Retinal pigment epithelial cell (primary cell): ENCODE measurements at places on chromosomes 11 and 22.
A peak's percentile ranks its signal among the peaks of the same experiment; 100 is the strongest.

DNA sequence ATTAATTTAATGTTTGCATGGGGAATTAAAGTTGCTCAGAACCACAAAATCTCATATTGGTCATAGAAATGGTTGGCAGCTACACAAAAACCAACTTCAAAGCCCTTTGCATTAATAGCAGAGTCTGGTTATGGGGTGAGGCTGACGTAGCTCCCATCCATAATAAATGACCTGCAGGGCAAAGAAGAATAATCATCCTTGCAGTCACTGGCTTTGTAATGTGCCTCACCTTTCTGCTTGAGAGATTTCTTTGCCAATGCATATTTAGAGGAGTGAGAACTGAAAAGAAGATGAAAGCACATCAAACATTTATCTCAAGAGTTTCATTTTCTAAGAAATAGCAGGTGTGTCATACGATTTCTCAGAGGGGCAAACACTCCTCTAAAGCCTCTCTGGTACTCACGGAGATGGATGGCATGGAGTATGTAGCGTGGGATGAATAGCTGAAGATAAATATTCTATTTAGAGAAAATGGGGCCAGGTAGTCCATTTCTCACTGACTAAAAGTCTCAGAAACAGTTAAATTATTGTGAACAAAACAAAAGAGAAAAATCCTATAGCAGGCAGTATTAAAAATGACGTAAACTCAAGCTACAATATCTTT lies 1491.9 kb downstream of the FAM181B start:
- DNase-seq, result no peak

DNA sequence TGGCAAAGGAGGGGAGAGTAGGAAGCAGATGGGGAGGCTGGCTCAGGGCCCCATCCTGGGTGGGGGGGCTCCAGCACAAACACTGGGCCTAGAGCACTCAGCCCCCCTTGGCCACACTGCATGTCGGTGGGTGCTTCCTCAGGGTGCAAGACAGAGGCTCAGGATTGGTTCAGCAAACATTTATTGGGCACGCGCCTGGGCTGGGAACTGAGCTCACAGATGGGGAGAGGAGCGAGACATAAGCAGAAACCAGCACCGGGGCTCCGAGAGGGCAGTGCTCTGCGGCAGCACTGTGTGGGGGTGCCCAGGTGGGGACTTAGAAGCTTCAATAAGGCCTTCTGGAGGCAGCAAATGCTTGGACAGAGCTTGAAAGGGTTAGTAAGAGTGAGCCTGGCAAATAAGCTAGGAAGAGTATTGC lies 12.1 kb upstream of the EHD1 start:
- DNase-seq, result no peak

- DNase-seq, result no peak
Observed at GRCh38 chr11:110830747-110831146, 118.5 kb upstream of the ARHGAP20 start.

DNA sequence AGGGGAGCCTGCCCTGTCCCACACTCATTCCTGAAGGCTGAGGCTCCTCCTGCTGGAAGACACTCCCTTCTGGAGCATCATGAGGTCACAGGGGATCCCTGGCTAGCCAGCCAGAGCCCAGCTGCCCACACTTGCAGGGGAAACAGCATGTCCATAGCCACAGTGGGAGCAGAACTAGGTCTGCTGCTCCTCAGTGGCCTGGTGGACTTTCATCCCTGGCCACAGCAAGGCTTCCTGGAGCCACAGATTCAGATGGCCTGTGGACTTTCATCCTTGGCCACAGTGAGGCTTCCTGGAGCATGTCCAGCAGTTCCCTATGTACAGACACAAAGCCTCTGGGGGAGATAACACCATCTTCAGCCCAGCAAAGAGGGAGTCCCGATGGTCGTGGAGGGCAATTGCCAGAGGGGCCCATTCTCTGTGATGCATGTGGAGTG lies 5.9 kb upstream of the APOL6 start:
- no peak for DNase-seq

DNA sequence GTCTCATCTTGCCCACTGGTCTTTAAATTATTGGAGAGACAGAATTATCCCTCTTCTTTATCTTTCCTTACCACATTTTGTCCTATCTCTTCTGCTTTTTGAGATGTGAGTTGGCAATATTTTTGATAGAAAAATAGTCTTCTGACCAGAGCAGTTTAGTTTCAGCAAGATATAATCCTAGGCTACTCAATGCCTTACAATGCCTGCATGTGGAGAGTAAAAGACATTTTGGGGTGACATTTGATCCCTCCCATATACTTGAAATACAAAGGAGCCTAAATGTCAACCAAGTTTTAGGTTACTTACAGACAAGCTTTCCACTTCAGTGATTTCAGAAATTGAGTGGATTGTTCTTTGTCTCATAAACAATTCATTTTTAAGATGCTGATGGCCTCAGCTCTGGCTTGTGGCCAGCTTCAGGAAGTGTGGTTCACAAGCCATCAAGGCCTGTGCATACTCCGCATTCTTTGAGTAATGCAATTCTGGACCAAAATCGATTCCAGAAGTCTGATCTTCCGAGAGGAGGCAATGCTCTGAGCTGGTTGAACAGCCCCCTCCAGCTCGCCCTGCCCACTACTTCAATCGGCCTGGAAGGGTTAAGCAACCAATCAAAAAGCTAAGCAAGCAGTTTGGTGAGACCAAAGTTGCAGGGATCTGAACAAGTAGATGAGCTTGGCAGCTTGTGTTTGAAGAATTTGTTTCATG lies 274.4 kb downstream of the BLID start:
- DNase-seq, result peak; percentile 69

DNA sequence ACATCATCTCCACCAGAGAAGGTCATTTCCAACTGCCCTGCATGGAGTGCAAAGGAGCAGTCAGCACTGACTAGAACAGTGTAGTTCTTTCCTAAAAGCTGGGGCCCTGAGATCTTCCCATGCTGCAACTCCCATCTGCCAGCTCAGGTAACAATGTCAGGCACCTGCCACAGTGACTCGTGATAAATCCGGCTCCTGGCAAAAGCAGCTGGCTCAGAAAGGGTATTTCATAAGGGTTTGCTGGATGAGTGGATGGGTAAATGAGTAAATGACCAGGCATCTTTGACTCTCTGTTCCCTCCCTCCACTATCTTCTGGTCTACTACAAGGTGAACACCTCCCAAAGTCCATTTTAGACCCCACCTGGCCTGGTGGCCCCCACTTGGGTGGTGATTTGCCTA lies 403.6 kb downstream of the NXPE2 start:
- DNase-seq, result no peak
